ENCODE measurements at places on chromosomes 2 and 18. TPM values are rescaled to one million over a fixed set of nuclear protein-coding genes. Genes with fewer than 3 reads are reported as not detected.

DNA sequence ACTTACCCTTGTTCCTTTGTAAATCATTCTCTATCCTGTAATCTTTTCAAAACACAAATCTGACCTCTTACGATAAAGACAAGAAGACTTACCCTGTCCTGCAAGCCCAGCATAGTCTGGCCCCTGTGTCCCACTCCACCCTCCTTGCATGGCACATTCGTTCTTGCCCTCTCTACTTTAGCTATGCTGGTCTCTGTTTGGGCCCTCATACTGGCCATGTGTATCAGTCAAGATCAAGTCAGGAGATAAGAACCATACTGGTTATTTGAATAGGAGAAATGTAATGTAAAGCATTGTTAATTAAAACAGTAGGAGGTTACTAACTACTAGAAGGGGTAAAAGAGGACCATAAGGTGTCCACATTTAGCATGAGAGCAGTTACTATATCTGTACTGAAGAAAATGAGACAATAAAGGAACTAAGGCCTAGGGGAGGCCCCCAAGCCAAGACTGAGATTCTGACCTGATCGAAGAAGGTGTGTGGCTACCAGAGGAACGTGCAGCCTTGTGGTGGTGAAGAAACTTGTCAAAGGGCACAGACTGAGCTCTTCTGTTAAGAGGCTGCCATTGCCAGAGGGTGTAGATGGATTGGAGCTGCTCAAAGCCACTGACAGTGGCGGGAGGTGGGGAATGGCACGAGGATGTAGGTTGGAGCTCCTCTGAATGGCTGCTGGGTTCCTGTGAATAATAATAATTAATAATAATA lies 80.8 kb downstream of the KCTD18 start:
- no peak for DNase-seq

DNA sequence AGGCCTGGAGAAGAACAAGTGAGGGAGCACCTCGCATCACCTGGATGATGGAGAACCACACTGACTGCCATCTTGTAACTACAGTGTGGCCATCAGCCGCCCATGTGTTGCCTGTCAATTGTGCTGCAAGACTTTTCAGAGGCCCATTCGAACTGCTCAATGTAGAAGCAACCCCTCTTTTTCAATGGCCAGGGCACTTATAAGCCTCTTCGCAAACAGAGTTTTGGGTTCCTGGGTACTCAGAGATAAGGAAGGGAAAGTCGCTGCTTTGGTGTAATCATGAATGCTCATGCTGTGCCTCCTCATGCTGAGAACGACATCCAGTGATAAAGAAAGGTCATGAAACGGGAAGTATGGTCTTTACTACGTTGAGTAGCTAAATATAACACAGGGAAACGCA lies 143.9 kb upstream of the SLC39A10 start:
- no peak for DNase-seq

Gene PIEZO2
- total RNA-seq = 0.64 TPM

DNA sequence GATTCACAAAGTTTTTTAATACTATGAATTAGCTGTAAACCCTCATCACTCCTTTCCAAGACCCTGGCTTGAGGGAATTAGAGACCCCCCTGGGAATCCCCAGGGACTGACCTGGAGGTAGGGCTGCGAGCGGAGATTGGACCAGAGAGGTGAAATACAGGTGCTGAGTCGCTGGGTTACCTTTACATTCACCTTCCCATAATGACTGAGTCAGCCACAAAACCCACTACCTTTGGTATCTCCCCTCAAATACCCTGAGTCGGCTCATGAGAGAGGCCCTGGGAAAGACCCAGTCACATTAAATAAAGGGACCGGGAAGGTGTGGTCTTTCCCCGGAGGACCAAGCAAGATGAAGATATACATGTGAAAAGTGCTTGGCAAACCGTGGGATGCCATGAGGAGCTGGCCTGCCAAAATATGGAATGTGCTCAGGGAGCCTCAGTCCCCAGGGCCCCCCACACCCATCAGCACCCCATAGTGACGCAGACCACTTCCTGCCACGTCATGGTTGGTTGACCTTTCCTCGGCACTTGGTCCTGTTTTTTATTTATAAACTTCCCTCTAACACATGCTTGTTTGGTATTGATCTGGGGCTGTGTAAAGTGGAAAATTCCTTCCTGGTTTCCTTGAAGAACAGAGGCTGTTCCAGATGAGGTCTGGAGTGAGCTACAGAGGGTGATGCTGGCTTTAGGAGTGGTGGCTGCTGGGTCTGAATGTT lies 51.4 kb downstream of the IL1RL2 start:
- no peak for DNase-seq

DNA sequence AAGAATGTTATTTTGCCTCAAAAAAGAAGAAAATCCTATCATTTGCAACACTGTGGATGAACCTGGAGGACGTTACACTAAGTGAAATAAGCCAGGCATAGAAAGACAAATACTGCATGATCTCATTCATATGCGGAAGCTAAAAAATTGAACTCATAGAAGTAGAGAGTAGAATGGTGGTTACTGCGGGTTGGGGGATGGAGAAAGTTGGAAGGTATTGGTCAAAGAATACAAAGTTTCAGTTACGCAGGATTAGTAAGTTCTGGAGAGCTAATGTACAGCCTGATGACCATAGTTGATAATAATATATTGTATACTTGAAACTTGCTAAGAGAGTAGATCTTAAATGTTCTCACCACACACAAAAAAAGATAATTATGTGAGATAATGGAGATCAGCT lies 5.0 kb upstream of the GALNT5 start:
- DNase-seq = no peak

Gene QPCT
- 10.6 TPM for total RNA-seq

- DNase-seq = no peak
These were observed 1.2 kb downstream of the BCL11A start for GRCh38 chr2:60552078-60552850.

DNA sequence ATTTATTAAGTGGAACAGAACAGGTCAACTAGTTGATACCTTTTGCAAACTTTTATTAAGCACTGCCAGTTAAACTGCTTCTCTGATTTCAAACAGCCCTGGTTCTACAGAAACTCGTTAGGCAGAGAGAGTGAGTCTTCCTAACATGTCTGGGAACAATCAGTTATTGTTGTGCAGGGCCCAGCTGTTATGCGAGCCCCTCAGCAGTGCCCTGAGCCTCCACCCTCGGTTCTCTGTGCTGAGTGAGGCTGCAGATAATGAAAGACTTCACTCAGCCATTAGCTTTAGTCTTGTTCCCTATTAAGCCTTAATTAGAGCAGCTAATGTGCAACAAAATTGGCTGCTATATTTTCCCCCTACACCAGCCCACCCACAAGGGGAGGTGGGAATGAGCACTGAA lies 39.6 kb downstream of the KCTD18 start:
- DNase-seq = no peak

GRCh38 chr2:131635611-131636010 lies 107.9 kb downstream of the CCDC74A start:
- no peak for DNase-seq

GRCh38 chr2:159840616-159841015 lies 42.6 kb upstream of the CD302 start:
- DNase-seq = no peak

- no peak for DNase-seq
These were observed 44.3 kb downstream of the FEZ2 start for GRCh38 chr2:36553683-36554082.

Gene CROCC2
- not detected for total RNA-seq

DNA sequence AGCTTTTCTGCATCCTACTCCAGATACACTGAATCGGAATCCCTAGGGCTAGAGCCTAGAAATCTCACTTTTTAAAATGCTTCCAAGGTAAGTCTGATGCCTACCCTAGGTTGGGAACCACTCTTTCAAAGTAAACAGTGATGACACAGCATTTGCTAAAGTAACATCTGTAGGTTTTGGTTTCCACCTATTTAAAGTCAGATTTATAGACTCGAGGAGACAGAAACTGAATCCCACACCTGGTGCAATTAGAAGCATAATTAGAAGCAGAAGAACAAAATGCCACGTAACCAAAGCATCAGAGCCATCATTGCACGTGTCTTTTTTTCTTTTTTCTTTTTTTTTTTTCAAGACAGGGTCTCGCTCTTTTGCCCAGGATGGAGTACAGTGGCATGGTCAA lies 40.9 kb downstream of the PDK1 start:
- no peak for DNase-seq

DNA sequence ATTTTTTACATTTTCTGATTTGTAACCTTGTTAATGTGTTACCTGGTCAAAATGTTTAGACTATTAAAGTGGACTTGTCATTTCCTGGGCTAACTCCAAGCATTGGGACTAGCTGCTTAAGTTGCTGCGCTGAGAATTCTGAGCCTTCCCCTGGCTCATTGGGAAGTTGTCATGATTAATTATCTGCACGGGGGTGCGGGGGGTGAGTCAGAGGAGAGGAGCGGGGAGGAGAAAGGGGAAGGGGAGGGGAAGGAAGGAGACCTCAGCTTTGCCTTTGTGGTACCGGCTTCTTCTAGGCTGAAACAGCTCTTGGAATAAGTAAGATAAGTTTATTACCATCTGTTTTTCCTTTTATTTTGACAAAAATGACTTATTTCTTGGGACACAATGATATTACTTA lies 52.9 kb upstream of the APCDD1 start:
- DNase-seq = no peak

DNA sequence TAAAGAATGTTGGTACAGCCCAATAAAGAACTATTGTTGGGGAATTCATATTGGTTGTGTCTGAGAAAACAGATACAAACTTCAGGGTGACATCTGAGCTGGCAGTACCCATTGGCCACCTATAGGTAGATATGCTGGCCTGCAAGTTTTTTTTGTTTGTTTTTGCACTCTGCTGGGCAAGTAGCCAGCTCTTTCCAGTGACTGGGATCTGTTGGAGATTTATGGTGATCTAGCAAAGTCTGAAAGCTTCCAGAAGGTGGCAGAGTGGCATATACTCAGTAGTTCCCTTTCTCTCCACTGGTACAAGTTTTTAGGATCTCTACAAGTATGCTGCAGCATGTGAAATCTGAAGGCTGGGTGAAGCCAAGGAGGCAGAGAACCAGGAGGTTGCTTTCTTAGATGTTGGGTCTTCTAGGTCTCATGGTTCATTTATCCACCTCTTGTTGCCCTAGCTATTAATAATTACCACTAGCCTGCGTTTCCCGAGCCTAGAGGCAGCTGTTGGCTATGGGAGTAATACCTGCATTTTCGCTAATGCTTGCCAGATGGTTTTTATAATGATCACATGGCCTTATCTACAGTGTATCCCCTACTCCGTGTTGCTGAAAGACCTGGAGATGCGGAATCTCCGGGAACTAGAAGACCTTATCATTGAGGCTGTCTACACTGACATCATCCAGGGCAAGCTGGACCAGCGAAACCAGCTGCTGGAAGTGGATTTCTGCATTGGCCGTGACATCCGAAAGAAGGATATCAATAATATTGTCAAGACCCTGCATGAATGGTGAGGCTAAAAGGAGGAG lies 9.5 kb downstream of the COPS7B start:
- no peak for DNase-seq

DNA sequence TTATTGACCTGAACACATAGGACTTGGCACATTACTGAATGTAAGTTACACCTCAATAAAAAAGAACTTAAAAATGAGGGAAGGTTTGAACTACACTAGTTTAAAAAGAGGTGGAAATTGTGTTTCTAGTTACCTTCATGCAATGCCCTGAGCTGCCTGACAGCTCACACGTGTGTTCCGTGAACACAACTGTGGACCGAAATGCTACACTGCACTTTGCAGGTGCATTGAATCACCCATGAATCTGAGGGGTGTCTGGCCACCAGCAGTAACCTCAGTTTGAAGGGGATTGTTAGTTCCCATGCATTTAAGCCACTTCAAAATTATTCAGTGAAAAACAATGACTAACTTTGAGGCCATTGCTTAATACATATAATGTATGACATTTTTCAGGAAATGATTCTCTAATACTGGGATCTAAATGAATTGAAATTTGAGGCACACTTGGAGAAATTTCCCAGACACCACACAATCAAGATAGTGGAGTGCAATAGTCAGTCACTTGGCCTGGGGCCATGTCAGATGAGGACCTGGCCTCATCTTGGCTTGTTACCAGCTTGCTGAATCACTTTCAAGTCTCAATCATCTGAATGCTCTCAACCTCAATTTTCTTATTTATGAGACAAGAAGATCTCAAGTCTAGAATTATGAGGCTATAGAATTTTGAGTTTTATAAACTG lies 59.3 kb downstream of the MYL12B start:
- DNase-seq = no peak

DNA sequence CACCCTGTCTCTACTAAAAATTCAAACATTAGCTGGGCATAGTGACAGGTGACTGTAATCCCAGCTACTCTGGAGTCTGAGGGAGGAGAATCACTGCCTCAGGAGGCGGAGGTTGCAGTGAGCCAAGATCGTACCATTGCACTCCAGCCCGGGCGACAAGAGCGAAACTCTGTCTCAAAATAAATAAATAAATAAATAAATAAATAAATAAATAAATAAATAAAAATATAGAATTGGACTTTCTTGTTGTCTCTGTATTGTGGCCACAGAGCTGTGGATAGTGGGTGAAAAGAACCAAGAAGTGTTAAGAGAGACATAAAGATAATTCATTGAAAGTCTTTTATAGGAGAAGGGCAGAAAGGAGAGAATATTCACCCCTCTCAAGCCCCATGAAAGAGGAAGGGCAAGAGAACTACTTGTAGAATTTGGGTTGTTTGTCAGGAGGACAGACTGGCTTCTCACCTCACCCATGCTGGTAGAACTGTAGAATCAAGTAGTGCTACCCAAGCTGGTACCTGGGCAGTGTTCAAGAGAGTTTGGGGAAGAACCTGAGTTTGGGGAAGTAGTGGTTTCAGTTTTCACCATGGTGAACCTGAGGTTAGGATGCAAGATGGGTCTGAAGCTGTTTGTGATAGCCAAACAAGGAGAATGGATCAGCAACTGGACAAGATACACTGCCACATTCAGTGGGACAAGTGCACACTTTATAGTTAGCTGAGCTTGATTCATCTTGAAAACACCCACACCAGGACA lies 256.5 kb downstream of the CD226 start:
- no peak for DNase-seq

DNA sequence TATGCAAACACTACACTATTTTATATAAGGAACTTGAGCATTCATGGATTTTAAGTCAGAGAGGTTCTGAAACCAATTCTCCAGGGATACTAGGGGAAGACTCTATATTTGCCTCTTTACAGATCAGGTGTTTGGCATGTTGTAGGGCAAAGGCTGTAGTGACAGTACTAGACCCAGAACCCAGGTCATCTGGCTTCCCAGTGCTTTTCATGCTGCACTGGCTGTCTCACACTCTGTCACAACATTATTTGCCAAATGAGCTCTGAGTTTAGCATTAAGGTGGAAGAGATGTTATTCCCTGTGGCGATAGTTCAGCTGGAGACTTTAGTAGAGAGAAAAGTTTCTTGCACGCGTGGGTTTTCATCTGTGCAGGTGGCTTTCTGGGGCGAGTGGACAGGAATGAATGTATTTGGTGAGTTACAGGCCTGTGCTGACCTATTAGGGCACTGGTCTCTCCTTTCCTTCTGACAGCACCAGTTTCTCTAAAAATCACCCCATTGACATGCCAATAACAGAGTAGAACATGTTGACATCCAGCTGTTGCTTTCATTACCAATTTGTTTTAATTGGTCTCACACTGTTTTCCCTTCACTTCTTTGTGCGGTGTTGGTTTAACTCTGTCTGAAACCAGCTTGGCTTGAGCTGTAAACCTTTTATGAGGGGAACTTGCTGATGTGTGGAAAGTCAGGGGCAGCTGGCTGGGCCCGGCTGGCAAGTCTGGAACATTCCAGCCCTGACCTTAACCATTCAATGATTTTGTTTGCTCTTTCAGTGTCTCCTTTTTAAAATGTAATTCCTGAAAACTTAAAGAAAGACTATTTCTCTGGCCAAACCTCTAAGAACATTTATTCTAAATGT lies 643.0 kb upstream of the FAM98A start:
- DNase-seq = no peak

Gene CNTNAP5
- not detected for total RNA-seq

All from psoas muscle (tissue), 8 donors.